ENCODE measurements at places on chromosomes 3 and 15.

GRCh38 chr3:94647131-94647530 lies 584.3 kb downstream of the NSUN3 start:
- DNase-seq, result no peak

- DNase-seq, result no peak
Observed at GRCh38 chr3:4426782-4427344, 40.2 kb downstream of the SUMF1 start.

- peak; percentile 56 for DNase-seq
Observed at GRCh38 chr3:179072100-179072438, 460 bp upstream of the ZMAT3 start.

DNA sequence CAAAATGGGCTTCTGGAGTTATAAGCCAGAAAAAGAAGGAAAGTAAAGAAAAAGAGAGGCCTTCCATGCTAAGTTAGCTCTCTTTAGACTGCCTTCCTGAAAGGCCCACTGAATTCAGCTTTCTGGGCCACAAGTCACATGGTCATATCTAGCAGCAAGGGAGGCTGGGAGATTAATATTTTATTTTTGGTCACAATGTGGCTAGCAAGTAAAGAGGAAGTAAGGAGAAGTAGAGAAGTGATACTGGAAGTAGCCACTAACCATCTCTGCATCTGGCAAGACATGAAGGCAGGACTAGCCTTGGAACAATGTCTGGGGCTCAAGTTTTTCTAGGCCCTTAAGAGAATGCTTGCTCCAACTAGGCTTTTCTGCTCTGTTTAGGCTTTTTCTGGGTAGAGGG lies 81.8 kb upstream of the UBE2E1 start:
- DNase-seq, result no peak

- DNase-seq, result no peak
Observed at GRCh38 chr3:27171113-27171512, 198.1 kb downstream of the NEK10 start.

- DNase-seq, result no peak
Observed at GRCh38 chr15:74318376-74319137, 48.9 kb downstream of the CYP11A1 start.

- no peak for DNase-seq
Observed at GRCh38 chr15:101004986-101005747, 86.0 kb downstream of the LRRK1 start.

- DNase-seq, result no peak
Observed at GRCh38 chr3:16364323-16364722, 99.3 kb downstream of the OXNAD1 start.

GRCh38 chr3:45612918-45613602 lies 18.5 kb downstream of the LIMD1 start:
- DNase-seq, result no peak

GRCh38 chr3:30007668-30008067 lies 598.7 kb upstream of the TGFBR2 start:
- DNase-seq, result no peak

- no peak for DNase-seq
Observed at GRCh38 chr15:84855136-84855535, 29.3 kb upstream of the SLC28A1 start.

DNA sequence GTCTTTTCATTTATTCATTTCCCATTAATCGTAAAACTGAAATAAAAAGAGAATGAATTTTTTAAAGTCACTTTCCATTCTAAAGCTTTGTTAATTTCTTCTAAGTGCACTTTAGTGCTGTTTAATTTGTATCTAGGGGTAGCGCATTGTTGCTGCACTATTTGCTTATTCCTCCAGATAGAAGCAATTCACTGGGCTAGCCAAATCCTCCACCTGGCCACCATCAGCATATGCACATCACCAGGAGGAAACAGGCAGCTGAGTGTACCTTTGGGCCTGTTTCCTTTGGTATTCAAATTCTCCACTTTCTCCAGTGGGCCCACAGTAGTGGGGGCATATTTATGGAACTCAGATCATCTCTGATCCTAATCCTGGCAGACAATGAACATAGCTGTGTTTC lies 29.8 kb upstream of the CPB1 start:
- DNase-seq, result no peak

GRCh38 chr3:142724682-142725356 lies 985 bp downstream of the TRPC1 start:
- no peak for DNase-seq

DNA sequence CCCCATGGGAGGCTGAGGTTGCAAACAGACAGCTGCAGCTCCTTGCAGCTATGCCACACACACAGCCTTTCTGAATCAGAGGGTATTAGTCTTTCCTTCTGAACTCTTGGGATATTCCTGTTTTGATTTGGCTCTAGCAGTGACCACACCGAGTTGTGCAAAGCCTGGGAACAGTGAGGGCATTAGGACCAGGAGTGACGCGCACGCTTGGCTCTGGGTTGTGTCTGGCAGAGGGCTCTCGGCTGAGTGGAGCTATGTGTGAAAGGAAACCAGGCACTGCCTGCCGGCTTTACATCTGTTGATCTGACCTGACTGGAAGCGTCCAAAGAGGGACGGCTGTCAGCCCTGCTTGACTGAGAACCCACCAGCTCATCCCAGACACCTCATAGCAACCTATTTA lies at the start of gene GALNT15:
Gene GALNT15 (plus strand): TSS at position 292 of the 400 bp plus-strand sequence. CDS start 472 bp downstream, outside the sequence.
- DNase-seq, result no peak

DNA sequence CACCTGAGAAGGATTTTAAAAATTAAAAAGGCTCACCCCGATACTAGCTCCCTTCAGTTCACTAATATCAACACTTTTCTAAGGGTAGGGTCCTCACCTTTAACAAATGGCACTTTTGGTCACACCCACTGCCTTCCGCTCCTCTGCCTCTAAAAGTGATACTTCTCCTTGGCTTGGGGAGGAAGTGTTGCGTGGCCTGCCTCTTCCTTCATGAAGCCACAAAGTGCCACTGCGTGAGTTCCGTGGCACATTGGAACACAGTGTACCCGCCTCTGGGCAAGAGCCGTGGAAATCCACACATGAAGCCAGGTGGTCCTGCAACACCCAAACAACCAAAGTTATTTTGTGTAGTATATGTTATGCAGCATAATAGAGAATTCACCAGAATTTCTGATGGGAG lies 3.9 kb downstream of the B4GALT4 start:
- DNase-seq, result no peak

- peak; percentile 61 for DNase-seq
Observed at GRCh38 chr15:79923079-79923514, 26.3 kb upstream of the MTHFS start.

DNA sequence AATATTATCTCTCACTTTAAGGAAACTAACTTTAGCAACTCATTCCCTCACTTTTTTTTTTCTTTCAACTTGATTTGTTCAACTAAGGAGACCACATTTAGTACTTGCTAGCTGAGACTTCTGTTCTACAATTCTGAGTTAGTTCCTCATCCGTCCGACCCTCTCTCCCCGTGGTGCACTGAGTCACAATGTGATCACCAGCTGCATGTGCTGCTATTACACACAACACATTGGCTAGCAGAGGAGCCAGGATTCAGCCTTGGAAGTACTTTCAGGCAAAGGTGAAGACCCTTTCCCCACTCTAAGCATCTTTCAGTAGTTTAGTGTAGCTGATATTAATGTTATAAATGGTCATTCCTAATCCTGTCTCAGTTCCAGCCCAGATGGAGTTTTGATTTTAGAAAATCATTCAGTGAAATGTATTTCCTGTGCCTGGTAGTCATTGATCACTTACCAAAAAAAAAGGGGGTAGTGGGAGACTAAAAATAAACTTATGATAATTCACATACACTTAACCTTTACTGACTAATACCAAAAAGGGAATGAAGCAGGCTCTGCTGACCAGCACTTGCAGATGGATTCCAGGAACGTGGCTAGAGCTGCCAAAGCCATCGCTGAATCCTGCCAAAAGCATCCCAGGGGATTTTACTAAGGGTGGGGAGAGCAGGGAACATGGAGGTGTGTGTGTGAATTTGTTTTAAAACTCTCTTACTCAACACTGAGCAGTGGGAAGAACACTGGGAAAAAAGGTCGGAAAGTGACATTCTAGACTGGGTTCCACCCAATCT lies 424.8 kb downstream of the LPP start:
- no peak for DNase-seq

GRCh38 chr15:61275901-61276300 lies 46.8 kb upstream of the RORA start:
- no peak for DNase-seq

Measured in erythroblast (primary cell).